Natural killer cell treated with Interleukin-12 subunit alpha and Interleukin-12 subunit beta and Interleukin-15 and Interleukin-18, amount 100 ng/mL, for 72 hours (primary cell): ENCODE measurements at places on chromosomes 11 and 22. TPM values are rescaled to one million over a fixed set of nuclear protein-coding genes. Genes with fewer than 3 reads are reported as not detected.

Gene HEPN1
- total RNA-seq: not detected

Gene LRRN4CL
- 0.36 TPM for total RNA-seq

Gene UPK3A
- not detected for total RNA-seq

Gene ANKK1
- total RNA-seq: not detected

Gene OR8G1
- not detected for total RNA-seq

Gene RASSF10
- not detected for total RNA-seq

Gene INSC
- not detected for total RNA-seq
